ENCODE measurements at places on chromosomes 6 and 20. TPM values are rescaled to one million over a fixed set of nuclear protein-coding genes. Genes with fewer than 3 reads are reported as not detected.
A peak's percentile ranks its signal among the peaks of the same experiment; 100 is the strongest.

The OR2B6 gene
- total RNA-seq, result not detected

- no peak overlapping the region for H3K4me3 ChIP-seq
- H3K27ac ChIP-seq, result no peak overlapping the region
Observed at GRCh38 chr6:139242457-139243240, 49.1 kb downstream of the TXLNB start.

DNA sequence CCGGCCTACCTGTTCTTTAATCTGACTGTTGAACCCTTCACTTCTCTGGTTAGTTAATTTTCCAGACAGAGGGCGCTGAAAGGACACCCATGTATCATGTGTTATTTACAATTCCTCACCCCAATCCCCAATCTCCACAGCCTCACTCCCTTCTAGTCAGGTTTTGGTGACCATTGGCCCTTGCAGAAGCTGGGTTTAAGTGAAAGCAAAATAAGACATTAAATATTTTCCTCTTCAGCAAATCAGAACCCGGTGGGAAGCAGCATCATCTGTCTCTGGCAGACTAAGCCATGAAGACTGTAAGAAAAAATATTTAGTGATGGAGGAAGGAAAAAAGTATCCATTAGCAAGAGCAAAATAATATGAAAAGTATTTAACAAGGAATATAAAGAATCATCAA lies 9.4 kb upstream of the HLA-DQA1 start:
- no peaks in the 10 kb centered on the region for H3K4me1 ChIP-seq
- no peak overlapping the region for H3K27ac ChIP-seq
- no peaks in the 10 kb centered on the region for H3K36me3 ChIP-seq
- DNase-seq, result no peak
- H3K27me3 ChIP-seq, result no peaks in the 10 kb centered on the region

- H3K36me3 ChIP-seq, result no peaks in the 10 kb centered on the region
- H3K4me3 ChIP-seq, result no peak overlapping the region
- no peaks in the 10 kb centered on the region for H3K27me3 ChIP-seq
- H3K4me1 ChIP-seq, result no peaks in the 10 kb centered on the region
- H3K27ac ChIP-seq, result no peak overlapping the region
- DNase-seq, result no peak
Observed at GRCh38 chr6:10507298-10507697, 13.9 kb upstream of the GCNT2 start.

The DPPA5 gene
- not detected for total RNA-seq

- no peak for DNase-seq
- peaks cover 12% of the 10 kb centered on the region for H3K36me3 ChIP-seq
- H3K27ac ChIP-seq, result no peak overlapping the region
Observed at GRCh38 chr6:30890646-30891449, 6.5 kb downstream of the DDR1 start.

- H3K36me3 ChIP-seq, result no peaks in the 10 kb centered on the region
- H3K27me3 ChIP-seq, result no peaks in the 10 kb centered on the region
- H3K4me1 ChIP-seq, result no peaks in the 10 kb centered on the region
- H3K4me3 ChIP-seq, result no peak overlapping the region
- no peak for DNase-seq
- H3K27ac ChIP-seq, result no peak overlapping the region
Observed at GRCh38 chr20:57667388-57667787, 42.4 kb downstream of the PMEPA1 start.

DNA sequence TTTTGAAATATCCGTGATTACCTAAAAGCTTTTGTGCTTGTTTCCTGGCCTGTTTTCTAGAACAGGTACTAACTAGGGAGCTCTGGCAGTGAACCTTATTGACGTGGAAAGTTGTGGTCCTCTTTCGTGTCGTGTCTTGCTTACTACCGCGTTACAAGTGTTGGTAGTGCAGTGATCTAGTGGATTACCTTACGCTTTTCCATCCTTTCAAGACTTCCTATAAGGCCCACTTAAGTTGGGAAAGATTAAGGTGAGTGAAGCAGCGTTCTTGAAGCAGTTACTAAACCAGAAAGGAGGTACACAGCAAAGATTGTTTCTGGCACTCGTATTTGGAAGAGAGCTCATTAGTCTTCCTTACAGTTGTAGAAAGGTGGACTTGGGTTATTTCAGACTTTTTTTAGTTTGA lies 1.9 kb downstream of the PNRC1 start:
- peak; percentile 33 for DNase-seq
- no peaks in the 10 kb centered on the region for H3K27me3 ChIP-seq
- H3K4me1 ChIP-seq, result no peaks in the 10 kb centered on the region
- peaks cover 5% of the 10 kb centered on the region for H3K36me3 ChIP-seq
- H3K4me3 ChIP-seq, result peak overlapping the region; percentile 78

DNA sequence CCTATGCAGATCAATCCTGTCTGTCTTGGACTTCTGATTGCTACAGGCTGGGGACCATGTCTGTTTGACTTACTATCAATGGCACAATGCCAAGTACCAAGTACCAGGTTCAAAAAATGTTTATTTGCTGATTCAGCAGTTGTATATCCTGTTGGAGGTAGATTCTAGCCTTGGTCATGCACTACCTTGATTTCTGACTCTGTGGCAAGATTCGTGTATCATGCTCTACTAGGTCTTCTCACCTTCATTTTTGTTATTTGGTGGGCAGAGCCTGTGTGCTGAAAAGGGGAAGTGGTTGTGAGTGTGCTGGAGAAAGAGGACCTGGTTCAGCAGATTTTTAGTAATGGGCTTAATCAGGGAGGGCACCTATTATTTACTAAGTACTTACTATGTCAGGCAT lies 192.4 kb upstream of the MYLIP start:
- H3K4me1 ChIP-seq, result no peaks in the 10 kb centered on the region
- no peak overlapping the region for H3K27ac ChIP-seq
- H3K4me3 ChIP-seq, result no peak overlapping the region

- no peaks in the 10 kb centered on the region for H3K36me3 ChIP-seq
- H3K27ac ChIP-seq, result no peak overlapping the region
- no peak overlapping the region for H3K4me3 ChIP-seq
- H3K4me1 ChIP-seq, result no peaks in the 10 kb centered on the region
- DNase-seq, result no peak
Observed at GRCh38 chr20:51237791-51238190, 214.9 kb upstream of the KCNG1 start.

The IPCEF1 gene
- 1.2 TPM for total RNA-seq

The PPP1R16B gene
- total RNA-seq, result 2.1 TPM

The SLC17A3 gene
- not detected for total RNA-seq

The CD24 gene
- total RNA-seq, result 1,002 TPM

- H3K27ac ChIP-seq, result no peak overlapping the region
- no peak overlapping the region for H3K4me3 ChIP-seq
- no peaks in the 10 kb centered on the region for H3K36me3 ChIP-seq
Observed at GRCh38 chr6:138225953-138226352, 7.7 kb upstream of the PBOV1 start.

- peaks cover 6% of the 10 kb centered on the region for H3K4me1 ChIP-seq
- H3K27me3 ChIP-seq, result no peaks in the 10 kb centered on the region
- H3K4me3 ChIP-seq, result peak within 1 kb of the TSS; percentile 82
- H3K27ac ChIP-seq, result peak within 1 kb of the TSS; percentile 73
- H3K36me3 ChIP-seq, result no peaks in the 10 kb centered on the region
- DNase-seq, result peak; percentile 97
Observed at GRCh38 chr20:41317546-41318270, at the start of gene ZHX3. TSS of gene ZHX3 (minus strand) at chr20:41317731. CDS start at chr20:41204916, 112,815 bp downstream.

GRCh38 chr6:36389353-36389752 lies 1.9 kb upstream of the ETV7 start:
- no peak for DNase-seq
- H3K36me3 ChIP-seq, result no peaks in the 10 kb centered on the region
- no peaks in the 10 kb centered on the region for H3K27me3 ChIP-seq

The FERMT1 gene
- total RNA-seq, result 68.8 TPM

The HLA-DRB5 gene
- 4.8 TPM for total RNA-seq

The BTNL2 gene
- total RNA-seq, result not detected

DNA sequence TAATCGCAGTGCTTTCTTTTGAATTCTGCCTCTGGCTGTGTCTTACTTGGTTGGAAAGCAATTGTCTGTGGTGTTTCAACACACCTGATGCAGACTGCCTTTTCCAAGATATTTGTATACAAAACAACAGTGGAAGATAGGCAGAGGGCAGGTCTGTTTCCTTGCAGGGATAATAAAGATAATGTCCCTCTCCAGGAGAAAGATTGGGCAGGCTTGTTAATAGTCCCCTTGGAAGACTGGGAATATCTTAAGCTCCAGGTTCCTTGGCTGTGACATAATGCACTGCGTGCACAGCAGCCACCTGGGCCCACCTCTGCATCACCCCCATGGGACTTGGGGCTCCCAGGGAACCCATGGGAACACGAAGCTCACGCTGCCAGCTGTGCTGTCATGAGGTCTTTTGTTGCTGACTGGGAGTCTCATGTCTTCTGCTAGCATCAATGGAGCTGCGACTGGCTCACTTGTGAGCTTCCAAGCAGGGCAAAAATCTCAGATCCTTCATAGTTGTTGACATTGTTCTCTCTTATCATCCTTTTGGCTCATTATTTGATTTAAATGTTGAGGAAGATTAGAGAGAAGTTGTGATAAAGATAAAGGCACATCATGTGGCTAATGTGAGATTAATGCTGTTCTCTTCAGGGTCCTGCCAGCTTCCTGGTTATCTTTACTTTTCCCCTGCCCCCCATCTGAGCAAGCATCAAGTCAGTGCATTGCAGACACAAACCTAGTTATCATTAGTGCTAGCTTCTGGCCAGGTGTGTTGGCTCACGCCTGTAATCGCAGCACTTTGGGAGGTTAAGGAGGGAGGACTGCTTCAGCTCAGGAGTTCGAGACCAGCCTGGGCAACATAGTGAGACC lies 107.1 kb upstream of the ASF1A start:
- no peaks in the 10 kb centered on the region for H3K36me3 ChIP-seq
- H3K4me3 ChIP-seq, result no peak overlapping the region
- no peak for DNase-seq
- no peak overlapping the region for H3K27ac ChIP-seq

GRCh38 chr6:2782356-2782708 lies 17.1 kb downstream of the WRNIP1 start:
- no peak for DNase-seq
- no peaks in the 10 kb centered on the region for H3K36me3 ChIP-seq
- no peak overlapping the region for H3K4me3 ChIP-seq
- H3K27me3 ChIP-seq, result no peaks in the 10 kb centered on the region

The SLCO4A1 gene
- 42.9 TPM for total RNA-seq

GRCh38 chr20:19815553-19815991 lies 57.5 kb downstream of the RIN2 start:
- no peaks in the 10 kb centered on the region for H3K36me3 ChIP-seq
- DNase-seq, result no peak
- no peaks in the 10 kb centered on the region for H3K4me1 ChIP-seq

DNA sequence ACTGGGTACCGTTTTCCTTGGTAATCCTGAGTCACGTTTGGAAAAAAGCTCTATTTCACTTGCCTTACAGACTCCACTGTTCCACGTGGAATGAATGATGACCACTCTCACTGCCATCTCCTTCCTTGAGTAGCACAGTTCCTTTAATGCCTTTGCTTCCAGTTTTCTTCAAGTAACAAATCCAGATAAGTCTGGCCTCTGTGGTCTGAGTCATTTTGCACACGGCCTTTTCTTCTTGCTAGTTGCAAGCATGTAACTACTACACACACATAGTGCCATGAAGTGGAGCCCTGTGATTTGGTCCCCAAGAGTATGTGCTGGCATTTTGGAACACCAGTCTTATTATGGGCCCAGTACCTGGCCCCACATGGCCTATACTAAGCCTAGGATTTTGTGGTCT lies 182.8 kb downstream of the SASH1 start:
- H3K4me3 ChIP-seq, result no peak overlapping the region
- no peaks in the 10 kb centered on the region for H3K27me3 ChIP-seq
- no peaks in the 10 kb centered on the region for H3K36me3 ChIP-seq
- no peak for DNase-seq

The POM121L2 gene
- total RNA-seq, result 0.13 TPM

DNA sequence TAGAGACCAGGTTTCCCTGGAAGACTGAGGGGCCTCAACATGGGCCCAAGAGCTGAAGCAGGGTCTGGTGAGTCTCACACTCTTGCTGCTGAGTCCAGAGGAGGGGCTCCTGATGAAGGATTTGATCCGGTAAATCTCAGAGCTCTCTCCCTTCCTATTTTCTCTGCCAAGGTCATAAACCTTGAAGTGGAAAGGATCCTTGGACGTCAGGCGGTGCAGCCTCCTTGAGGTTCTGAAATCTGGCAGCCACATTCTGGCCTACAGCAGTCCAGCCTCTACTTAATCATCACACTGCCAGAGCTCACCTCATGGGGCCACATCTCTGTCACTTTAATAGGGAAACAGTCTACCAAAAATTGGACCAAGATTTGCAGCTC lies 24.0 kb downstream of the ACSS1 start:
- H3K27ac ChIP-seq, result no peak overlapping the region
- H3K4me1 ChIP-seq, result peaks cover 35% of the 10 kb centered on the region
- H3K27me3 ChIP-seq, result no peaks in the 10 kb centered on the region
- no peak overlapping the region for H3K4me3 ChIP-seq
- H3K36me3 ChIP-seq, result no peaks in the 10 kb centered on the region

GRCh38 chr6:25547797-25548196 lies 104.2 kb upstream of the SCGN start:
- H3K36me3 ChIP-seq, result no peaks in the 10 kb centered on the region
- H3K27ac ChIP-seq, result no peak overlapping the region
- DNase-seq, result no peak
- H3K4me1 ChIP-seq, result no peaks in the 10 kb centered on the region
- no peaks in the 10 kb centered on the region for H3K27me3 ChIP-seq

GRCh38 chr6:16712931-16713484 lies 48.3 kb downstream of the ATXN1 start:
- no peaks in the 10 kb centered on the region for H3K27me3 ChIP-seq
- no peaks in the 10 kb centered on the region for H3K36me3 ChIP-seq
- H3K27ac ChIP-seq, result peak overlapping the region; percentile 31
